ENCODE measurements at places on chromosomes 2 and 18.

GRCh38 chr18:21458310-21458709 lies 142.2 kb downstream of the ESCO1 start:
- no peak overlapping the region for H3K27ac ChIP-seq

GRCh38 chr18:55582325-55582724 lies 5.7 kb downstream of the TCF4 start:
- peaks cover 3% of the 10 kb centered on the region for H3K36me3 ChIP-seq
- DNase-seq, result no peak
- H3K27me3 ChIP-seq, result no peaks in the 10 kb centered on the region
- H3K4me1 ChIP-seq, result peaks cover 2% of the 10 kb centered on the region
- no peak overlapping the region for H3K4me3 ChIP-seq

DNA sequence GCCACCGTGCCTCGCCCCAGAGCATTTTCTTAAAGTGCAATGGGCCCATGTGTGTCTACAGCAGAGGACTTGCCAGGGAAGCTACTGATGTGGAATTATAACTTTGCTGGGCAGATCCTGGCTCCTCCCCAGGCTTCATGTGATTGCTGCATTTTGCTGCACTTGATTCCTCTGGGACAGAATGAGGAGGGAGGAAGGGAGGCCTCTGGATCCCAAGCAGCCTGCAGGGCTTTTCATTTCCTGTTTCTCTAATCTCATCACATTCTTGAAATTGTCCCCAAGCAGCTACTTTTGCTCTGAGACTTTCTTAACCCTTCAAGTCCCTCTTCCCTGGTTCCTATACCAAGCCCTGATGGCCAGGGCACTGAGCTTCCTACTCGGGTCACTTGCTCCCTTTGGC lies 134.4 kb upstream of the SEC11C start:
- no peaks in the 10 kb centered on the region for H3K27me3 ChIP-seq
- H3K36me3 ChIP-seq, result no peaks in the 10 kb centered on the region
- H3K4me1 ChIP-seq, result peaks cover 27% of the 10 kb centered on the region
- peak overlapping the region; percentile 54 for H3K27ac ChIP-seq

DNA sequence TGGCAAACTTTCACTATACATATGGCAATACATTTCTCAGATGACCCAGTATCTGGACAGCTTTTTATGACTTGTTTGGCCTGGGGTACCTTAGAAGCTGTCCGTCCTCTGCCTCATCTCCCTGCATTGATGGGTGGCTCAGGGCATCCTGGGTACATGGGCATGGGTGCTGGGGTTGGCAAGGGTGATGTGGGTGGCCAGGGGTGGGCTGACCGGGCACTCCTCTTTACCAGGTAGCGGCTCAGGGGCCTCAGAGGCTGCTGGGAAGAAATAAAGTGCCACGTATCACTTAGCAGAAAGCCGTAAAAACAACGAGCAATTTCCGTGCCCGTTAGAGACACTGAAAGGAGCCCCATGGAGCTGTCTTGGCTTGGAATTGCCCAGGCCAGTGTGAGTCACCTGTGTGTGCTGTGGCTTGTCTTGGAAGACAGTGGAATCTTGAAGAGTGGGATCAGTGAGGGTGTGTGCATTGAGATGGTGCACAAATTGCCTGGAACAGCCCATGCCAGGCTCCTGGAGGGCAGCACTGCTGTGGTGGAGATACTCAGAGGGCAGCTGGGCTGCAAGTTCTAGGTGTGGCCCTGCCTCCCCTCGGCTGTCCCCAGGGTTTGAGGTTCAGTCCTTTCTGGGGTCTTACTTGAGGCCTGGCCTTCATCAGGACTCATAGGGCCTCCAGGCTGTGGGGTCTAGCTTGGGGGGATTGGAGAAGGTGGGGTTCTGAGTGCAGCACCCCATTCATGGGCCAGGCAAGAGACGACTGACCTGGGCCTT lies 88.8 kb downstream of the FHOD3 start:
- no peaks in the 10 kb centered on the region for H3K36me3 ChIP-seq
- H3K4me1 ChIP-seq, result peaks cover 37% of the 10 kb centered on the region
- H3K4me3 ChIP-seq, result no peak overlapping the region
- no peak for DNase-seq
- H3K27ac ChIP-seq, result peak overlapping the region; percentile 14

DNA sequence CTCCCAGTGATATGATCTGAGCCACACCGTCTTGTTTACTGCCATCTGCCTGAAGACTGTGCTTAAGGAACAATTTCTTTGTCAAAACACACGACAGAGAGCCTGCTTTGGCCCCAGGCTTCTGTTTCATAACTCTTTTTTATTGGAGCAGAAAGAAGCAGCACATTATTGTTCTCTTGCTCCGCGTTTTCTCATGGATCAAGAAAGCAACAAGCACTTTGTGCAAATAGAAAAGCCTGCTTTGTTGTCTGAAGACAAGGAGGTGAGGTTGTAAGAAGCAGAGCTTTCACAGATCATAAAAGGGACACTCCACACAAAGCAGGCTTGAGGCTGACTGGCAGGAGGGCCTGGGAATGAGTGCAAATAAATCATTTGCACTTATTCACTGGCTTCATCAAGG lies 118.3 kb upstream of the FAM136A start:
- no peak for DNase-seq
- H3K27me3 ChIP-seq, result no peaks in the 10 kb centered on the region
- no peak overlapping the region for H3K4me3 ChIP-seq
- H3K27ac ChIP-seq, result no peak overlapping the region
- no peaks in the 10 kb centered on the region for H3K36me3 ChIP-seq
- no peaks in the 10 kb centered on the region for H3K4me1 ChIP-seq

DNA sequence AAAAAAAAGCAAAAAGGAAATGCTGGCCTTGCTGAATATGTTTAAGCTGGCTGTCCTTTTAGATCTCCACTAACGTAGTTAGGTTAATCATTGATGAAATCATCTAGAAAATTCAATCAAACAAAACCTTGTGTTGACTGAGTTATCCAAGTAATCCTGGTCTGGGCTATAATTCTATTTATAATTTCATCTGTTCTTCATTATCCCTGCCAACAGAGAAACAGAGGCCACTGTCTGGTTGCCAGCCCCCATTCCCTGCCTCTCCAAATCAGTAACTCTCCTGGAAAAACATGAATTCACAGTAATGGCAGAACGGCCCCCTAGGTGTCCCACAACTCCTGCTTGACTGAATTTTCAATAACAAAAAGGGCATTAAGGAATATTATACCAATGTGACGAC lies 24.6 kb downstream of the DOCK10 start:
- no peaks in the 10 kb centered on the region for H3K36me3 ChIP-seq
- H3K27me3 ChIP-seq, result no peaks in the 10 kb centered on the region
- DNase-seq, result no peak

DNA sequence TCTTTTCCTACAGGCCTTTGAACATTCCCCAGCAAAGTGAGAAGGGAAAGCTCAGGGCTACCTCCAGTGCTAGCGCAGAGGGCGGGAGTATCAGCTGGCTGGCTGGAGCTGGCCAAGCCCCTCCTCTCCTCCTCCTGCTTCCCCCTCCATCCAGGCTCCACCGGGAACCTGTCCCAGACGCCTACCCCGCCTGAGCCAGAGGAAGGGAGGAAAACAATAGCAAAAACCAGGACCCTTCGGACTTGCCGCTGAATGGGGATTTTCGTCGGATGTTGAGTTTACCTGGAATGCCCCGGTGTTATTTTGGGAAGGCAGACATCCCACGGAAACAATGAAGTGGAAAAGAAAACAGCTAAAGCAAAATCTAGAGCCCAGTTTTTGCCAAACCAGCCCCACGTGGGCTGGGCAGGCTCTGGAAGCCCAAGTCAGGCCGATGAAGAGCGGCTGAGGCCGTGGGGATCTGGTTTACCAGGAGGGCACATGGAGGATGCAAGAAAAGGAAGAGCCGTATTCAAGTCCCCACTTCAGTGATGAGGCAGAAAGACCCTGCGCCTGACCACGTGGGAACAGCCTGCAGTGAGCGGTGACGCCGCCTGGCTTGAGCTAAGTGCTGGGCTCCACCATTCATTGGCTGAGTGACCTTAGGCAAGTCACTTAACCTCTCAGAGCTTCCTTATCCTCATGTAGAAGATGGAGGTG lies 100.4 kb upstream of the LCLAT1 start:
- no peak overlapping the region for H3K27ac ChIP-seq
- H3K36me3 ChIP-seq, result no peaks in the 10 kb centered on the region
- H3K4me3 ChIP-seq, result no peak overlapping the region
- no peak for DNase-seq
- H3K27me3 ChIP-seq, result no peaks in the 10 kb centered on the region

- DNase-seq, result no peak
- H3K4me1 ChIP-seq, result peaks cover 8% of the 10 kb centered on the region
- H3K4me3 ChIP-seq, result no peak overlapping the region
- H3K27ac ChIP-seq, result no peak overlapping the region
- H3K36me3 ChIP-seq, result no peaks in the 10 kb centered on the region
Observed at GRCh38 chr2:119387381-119388129, 20.8 kb downstream of the DBI start.

- peaks cover 2% of the 10 kb centered on the region for H3K4me1 ChIP-seq
- no peak overlapping the region for H3K4me3 ChIP-seq
- peak; percentile 17 for DNase-seq
- H3K27ac ChIP-seq, result no peak overlapping the region
Observed at GRCh38 chr2:8479298-8479697, 202.6 kb upstream of the ID2 start.

- no peaks in the 10 kb centered on the region for H3K36me3 ChIP-seq
- no peak for DNase-seq
- H3K27me3 ChIP-seq, result no peaks in the 10 kb centered on the region
Observed at GRCh38 chr2:201840726-201841125, 34.4 kb downstream of the CDK15 start.

- no peak for DNase-seq
- H3K4me3 ChIP-seq, result no peak overlapping the region
- peaks cover 12% of the 10 kb centered on the region for H3K36me3 ChIP-seq
- no peaks in the 10 kb centered on the region for H3K4me1 ChIP-seq
Observed at GRCh38 chr18:55566456-55566935, 21.5 kb downstream of the TCF4 start.

DNA sequence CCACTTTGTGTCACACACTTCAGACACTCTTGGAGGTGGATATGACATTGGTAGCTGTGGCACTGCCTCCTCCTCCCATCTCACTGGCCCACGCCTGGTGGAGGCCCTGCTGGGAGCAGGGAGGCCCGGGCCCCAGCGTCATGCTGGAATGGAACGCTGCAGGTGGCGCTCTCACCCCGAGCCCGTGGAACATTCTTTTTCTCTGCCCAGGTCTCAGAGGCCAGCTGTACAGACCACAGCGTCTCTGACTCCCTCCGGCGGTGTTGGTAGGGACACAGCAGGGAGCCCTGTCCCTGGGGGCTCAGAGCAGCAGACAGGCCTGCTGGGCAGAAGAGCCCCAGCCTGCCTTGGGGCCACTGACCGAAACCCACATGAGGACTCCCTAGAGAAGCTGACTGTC lies 218.1 kb downstream of the TWIST2 start:
- no peak for DNase-seq
- no peaks in the 10 kb centered on the region for H3K27me3 ChIP-seq
- no peaks in the 10 kb centered on the region for H3K36me3 ChIP-seq

DNA sequence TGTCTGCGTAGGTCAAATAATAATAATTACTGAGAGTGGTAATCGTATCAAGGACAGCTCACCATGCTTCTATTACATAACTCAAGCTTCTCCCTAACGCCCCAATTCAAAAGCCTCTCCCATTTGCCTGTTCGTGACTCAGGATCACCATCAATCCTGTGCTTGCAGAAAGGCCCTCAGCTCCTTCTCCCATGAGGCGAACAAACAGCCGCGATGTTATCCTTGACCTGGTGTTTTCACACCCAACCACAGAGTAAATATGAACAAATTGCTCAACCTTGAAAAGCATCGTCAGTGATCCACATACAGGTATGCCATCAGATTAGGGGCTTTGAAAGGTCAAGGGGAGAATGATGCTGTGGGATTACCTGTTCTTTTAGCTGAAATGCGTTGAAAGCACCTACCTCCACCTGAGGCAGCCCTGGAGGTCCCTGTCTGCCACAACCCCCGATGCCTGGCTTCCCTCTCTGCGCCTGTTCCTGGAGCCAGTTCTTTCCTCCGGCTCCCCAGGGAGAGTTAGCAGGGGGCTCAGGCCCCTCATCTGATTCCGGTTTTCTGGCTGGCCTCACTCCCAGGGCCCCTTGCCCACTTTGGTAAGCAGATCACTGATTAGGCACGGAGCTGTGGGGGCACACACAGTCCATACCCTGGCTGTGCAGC lies 39.1 kb upstream of the ODC1 start:
- DNase-seq, result no peak

DNA sequence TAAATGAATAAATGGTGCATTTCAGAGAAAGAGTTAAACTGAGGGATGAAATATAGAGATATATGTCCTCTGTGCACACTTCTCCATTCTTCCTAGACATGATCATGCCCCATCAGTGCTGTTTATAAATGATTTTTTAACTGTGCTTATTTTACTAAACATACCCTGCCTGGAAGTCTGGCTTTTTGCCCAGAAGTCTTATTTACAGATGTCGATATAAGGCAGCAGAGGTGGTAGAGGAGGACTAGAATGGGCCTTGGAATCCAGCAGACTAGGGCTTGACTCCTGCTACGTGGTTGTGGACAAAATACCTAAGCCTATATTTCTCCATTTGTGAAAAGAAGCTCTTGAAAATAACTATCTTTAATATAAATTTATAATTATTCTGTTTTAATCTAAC lies 355.5 kb downstream of the RAD51AP2 start:
- H3K4me3 ChIP-seq, result no peak overlapping the region
- H3K27ac ChIP-seq, result no peak overlapping the region
- H3K27me3 ChIP-seq, result no peaks in the 10 kb centered on the region
- DNase-seq, result no peak

- no peaks in the 10 kb centered on the region for H3K36me3 ChIP-seq
- H3K4me3 ChIP-seq, result no peak overlapping the region
- no peaks in the 10 kb centered on the region for H3K27me3 ChIP-seq
- H3K4me1 ChIP-seq, result no peaks in the 10 kb centered on the region
- no peak for DNase-seq
Observed at GRCh38 chr2:98896416-98896815, 39.6 kb downstream of the CRACDL start.

GRCh38 chr18:74562775-74563174 lies 28.5 kb downstream of the CNDP1 start:
- peaks cover 3% of the 10 kb centered on the region for H3K4me1 ChIP-seq
- no peaks in the 10 kb centered on the region for H3K36me3 ChIP-seq
- DNase-seq, result no peak
- H3K27me3 ChIP-seq, result no peaks in the 10 kb centered on the region
- H3K27ac ChIP-seq, result no peak overlapping the region

GRCh38 chr18:61086657-61087056 lies 246.6 kb upstream of the CDH20 start:
- H3K4me3 ChIP-seq, result no peak overlapping the region
- no peaks in the 10 kb centered on the region for H3K27me3 ChIP-seq
- DNase-seq, result no peak
- H3K36me3 ChIP-seq, result no peaks in the 10 kb centered on the region
- peaks cover 7% of the 10 kb centered on the region for H3K4me1 ChIP-seq

DNA sequence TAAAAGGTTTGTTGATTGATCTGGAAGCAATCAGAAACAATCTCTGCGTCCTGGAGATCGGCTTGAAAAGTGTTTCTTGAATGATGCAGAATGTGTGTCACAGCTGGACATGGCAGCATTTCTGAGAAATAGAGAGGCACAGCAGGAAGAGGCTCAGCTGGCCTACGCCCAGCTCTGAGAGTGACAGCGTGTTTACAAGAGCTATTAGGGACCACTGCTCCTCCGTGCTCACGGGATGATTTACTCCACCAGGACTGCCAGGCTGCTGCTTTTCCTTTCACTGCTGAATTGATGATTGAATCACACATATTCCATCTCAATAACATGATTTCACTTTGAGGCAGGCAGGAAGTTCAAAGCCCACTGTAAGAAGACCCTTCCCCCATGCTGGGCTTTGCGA lies 62.8 kb downstream of the GALNT14 start:
- H3K27me3 ChIP-seq, result no peaks in the 10 kb centered on the region
- H3K4me3 ChIP-seq, result no peak overlapping the region
- H3K27ac ChIP-seq, result no peak overlapping the region
- DNase-seq, result no peak
- no peaks in the 10 kb centered on the region for H3K36me3 ChIP-seq
